ENCODE measurements at places on chromosomes 5 and 9.

- DNase-seq, result no peak
Observed at GRCh38 chr5:115398719-115399118, 102.3 kb upstream of the CCDC112 start.

- no peak for DNase-seq
Observed at GRCh38 chr5:172777881-172778814, 7.2 kb upstream of the DUSP1 start.

GRCh38 chr5:180318456-180319089 is 26.7 kb upstream of the MAPK9 start:
- no peak for DNase-seq

GRCh38 chr5:171647904-171648260 is 137.7 kb upstream of the SMIM23 start:
- DNase-seq, result no peak

- no peak for DNase-seq
Observed at GRCh38 chr5:136655468-136655867, 290.1 kb upstream of the TRPC7 start.

- DNase-seq, result no peak
Observed at GRCh38 chr5:88081877-88082276, 186.8 kb downstream of the TMEM161B start.

- no peak for DNase-seq
Observed at GRCh38 chr5:34498572-34498971, 157.6 kb upstream of the RAI14 start.

DNA sequence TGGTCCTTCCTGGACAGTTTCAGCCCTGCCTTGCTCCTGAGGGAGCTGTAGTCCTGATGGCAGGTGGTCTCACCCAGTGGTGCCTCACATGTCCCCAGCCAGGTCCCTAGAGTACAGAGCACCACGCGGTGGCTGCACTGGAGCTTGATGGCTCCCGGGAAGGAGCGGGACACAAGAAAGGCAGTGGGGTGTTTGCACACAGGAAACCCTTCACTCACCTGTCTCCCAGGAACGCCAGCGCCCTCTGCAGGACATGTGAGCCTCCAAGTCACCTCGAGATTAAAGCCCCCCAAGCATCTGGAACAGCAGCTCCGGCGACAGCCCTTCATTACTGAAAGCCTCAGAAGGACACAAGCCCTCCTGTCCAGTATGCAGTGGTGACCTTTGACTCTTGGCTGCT is 19.9 kb upstream of the TMEM250 start:
- no peak for DNase-seq

GRCh38 chr5:140301136-140301535 is 1.8 kb downstream of the PFDN1 start:
- no peak for DNase-seq

DNA sequence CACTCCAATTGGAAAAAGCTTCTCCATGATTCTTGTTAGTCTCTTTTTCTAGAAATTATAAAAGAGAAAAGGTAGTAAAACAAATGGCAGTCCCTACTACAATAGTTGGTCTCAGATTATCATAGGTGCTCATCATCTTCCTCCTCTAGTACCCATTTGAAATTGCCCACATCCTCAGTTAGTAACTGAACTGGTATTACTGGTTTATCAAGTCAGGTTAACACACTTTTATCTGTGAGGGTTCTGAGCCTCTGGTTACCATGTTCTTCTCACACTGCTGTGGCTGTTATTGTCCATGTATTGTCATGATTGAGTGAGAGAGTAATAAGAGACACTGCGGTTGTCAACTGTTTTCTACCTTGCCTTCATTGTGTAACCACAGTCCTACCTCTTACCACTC is 901.7 kb downstream of the TLE1 start:
- DNase-seq, result no peak

DNA sequence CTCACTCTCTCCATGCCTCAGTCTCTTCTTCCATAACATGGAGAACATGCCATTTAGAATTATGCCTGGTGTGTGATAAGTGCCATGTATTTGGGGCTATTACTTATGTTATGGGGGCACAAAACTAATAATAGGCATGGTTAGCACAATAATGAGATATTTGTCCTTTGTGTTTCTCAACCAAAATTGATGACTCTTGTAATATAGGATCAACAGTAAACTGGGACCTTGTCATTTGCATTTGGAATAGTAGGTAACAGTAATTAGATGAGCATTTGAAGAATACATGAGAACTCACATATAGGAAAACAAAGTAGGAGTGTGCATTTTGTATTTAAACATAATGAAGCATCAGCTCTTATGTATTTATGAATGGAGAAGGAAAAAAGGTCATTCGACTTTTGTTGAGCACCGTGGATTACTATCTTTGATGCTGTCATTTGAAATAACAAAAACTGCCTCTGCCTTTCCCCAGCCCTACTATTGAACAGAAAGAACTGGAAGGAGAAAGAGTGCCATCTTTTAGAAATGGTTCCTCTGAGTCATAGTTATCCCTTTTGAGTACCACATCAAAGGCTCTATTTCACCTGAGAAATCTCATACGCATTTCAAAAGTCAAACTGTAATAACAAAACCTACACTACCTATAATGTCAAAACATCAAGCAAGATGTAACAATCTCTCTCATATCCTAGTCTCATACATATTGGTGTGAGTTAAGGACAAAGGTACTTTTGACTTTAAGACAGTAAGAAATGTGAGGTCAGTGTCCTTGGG is 655.2 kb downstream of the PDE4D start:
- no peak for DNase-seq

- no peak for DNase-seq
Observed at GRCh38 chr5:129904667-129905472, 605 bp downstream of the CHSY3 start.

DNA sequence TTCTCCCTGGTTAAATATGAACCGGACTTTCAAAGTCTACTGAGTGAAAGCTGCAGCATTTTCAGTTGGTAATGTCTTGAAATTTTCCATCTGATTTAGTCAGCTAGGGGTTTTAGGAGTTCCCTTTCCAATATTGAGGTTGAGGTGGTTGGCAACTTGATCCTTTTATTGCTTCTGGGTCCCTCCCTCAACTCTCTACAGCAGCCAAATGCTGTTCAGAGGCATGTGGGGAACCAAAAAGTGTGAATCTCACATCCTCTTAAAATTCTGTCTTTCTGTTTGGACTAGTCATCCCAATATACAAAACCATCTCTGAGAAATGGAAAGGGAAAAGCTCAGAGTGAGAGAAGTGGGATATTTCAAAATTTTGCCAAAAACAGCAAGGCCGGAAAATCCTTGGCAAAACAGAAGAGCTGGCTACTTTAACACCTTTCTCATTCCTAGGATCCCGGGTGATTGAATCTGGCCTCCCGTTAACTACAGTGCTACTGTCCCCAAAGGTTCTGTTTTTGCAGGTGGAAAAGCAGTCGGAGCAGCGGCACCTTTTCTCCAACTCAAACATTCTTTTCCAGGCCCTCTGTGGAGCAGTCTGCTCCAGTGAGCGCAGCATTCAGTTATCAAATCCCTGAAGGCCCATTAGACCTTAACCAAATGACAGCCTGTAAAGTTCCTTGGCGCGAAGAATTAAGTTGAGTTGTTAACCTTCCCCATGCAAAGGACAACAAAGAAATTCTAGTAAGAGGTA is 345.9 kb upstream of the NUDT12 start:
- no peak for DNase-seq

DNA sequence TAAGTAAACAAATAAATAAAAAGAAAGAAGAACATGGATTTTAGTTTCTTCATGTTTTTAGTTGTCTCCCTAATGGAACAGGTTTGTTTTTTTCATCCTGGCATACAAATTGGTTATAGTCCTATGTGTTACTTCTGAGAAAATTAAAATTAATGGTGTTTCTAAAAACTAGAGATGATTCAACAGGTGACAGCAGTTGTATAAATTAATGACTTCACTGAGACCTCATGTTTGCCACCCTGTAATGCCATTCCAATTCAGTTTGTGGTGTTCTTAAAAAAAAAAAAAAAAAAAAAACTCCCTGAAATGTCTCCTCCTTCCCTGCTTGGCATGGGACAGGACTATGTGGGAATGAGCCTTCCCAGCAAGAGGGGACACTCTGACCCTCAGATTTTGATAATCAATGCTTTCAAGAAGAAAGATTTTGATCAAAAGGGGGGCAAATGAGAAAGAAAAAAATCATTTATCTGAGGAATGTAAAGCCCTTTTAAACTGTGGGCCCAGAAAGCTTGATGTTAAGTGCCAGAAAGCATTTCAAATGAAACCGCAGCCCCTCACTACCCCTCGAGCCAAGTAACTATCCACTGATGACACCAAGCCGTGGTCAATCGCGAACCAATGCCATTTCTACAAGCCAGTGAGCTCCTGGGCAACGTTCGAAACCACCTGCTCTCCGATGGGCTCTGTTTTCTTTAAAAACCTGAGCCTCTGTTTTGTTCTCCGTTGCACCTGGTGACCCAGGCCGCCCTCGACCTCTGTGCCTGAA is 941 bp downstream of the EXD3 start:
- DNase-seq, result no peak

DNA sequence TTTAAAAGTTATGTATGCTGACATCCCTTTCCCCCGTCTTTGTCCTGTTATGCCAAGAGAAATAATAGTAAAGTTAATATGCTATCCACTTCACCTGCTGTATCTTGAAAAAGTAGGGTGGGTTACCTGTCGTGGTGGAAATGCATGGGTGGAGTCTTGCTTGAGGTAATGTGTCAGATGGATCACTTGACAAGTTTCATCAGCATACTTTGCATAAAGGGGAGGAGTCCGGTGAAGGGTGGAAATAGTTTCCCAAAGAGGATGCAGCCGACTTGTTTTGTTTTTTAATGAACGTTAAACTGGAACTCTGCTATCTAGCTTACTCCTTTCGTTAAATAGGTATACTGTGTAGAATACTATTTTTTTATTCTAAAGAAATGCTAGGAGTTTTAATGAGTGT is 9.0 kb upstream of the DMRT3 start:
- no peak for DNase-seq

DNA sequence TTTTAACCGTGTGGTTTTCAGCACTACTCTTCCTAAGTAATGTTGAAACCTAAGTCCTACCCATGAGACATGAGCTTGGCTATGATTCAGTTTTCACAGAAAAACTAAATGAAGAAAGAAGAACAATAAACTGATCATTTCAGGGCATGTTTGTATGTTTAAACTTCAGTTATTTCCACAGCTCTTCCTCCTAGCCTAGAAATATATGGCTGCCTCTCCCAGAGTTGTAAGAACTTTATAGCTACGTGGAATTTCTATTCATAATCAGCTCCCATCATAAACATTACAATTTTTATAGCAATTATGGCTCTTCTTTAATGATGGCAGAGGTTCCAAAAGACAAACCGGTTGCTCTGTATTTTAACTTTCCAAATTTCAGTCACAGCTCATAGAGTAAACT is 314.7 kb upstream of the ADAMTSL1 start:
- DNase-seq, result no peak

DNA sequence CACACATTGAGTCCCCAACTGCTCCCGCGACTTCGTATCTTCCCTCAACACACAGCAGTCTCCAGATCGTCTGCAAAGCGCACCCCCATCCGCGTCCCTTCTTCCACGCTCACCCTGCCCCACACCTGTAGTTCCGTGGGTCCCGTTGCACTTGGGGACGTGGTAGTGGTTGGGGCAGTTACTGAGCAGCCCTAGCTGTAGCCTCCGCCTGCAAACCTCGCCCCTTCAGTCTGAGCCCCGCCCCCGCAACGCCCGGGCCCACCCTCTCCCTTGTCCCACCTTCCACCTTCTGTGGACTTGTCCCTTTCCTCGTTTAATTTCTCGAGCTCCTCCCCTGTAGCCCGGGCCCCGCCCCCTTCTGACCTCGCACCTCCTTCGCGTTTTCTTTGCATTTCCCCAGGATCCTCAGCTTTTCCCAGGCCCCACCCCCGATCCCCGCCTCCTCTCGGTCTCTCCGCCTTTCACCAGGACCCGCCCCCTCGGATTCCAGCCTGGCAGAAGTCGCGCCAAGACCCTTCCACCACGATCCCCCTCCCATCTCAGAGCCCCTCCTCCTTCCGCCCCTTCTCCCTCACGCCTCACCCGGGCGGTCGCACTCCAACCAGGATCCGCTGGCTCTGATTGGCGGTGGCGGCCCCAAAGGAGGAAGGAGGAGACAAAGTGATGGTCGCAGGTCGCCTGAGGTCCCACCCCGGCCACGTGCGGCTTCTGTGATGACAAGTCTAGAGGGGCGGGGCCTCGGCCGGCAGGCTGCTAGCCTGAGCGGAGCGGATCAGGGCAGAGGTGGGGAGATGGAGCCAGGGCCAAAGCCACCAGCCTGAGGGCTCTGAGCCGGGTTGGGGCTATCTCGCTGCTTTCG is at the start of gene ATOSB:
Gene ATOSB (minus strand): TSS at position 183 of the 859 bp plus-strand sequence. CDS start 7,588 bp downstream, outside the sequence.
- DNase-seq, result peak; percentile 89

- DNase-seq, result no peak
Observed at GRCh38 chr5:68722357-68722756, 371.5 kb upstream of the SLC30A5 start.

- DNase-seq, result no peak
Observed at GRCh38 chr9:138015021-138015829, 137.6 kb downstream of the CACNA1B start.

DNA sequence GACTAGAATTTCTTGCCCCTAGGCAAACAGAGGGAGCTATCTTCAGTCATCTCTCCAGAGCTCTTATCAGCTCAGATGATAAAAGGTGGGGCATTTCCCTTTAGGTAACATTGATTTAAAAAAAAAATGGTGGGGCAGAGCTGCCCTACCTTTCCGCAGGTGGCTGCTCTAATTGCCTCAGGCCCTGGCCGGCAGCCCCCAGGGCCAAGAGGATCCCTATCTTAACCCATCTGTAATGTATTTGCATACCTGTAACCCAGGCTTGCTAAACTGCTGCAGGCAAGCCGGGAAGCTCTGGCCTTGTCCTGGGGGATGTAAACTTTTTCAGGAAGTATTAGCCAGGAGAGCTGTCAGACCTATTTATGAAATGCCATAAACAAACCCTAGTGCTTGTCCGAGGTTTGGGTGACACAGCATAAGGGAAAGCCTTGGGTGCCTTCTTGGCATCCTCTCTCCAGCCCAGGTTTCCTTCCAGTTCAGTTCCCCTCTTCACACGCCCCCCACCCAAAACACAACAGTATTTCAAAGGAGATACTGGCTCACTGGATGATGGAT is 20.9 kb upstream of the ZSWIM6 start:
- DNase-seq, result no peak

- DNase-seq, result no peak
Observed at GRCh38 chr9:8158574-8158973, 359.0 kb upstream of the DMAC1 start.

DNA sequence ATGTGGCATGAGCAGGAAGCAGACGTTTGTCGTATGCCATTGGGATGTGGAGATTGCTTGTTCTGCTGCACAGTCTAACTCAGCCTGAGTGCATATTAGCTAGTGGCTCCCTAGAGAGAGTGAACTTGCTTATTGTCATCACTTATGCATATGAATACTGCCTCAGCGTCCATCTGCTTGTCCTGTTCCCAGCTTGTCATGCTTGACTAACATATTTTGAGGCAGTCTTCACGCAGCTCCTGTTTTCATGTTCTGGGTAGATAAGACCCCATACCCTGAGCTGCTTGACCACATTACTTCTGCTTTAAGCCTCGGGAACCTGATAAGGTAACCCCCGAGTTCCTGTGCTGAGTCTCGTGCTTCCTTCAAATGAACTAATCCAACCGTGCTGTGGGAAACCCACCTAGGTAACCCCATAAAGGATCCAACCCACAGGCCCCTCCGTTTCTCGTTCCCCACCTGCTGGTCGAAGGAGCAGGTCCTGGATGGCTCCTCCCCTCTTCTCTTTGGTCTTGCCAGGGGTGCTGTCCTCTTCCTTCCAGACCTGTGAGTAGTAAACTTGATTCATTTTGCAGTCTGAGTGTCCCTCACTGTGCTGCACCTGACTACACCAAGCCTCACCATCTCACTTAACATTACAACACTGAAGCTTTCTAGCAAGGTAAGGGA is 25.0 kb downstream of the ANKRD33B start:
- no peak for DNase-seq

GRCh38 chr5:174303035-174303434 is 257.5 kb downstream of the NSG2 start:
- DNase-seq, result no peak

GRCh38 chr9:2709645-2710101 is 7.6 kb upstream of the KCNV2 start:
- DNase-seq, result peak; percentile 32

Data from NCI-H1694 treated with DMSO at 0.1 percent for 48 hours (cell line).